ENCODE measurements at places on chromosomes 1 and 21.

DNA sequence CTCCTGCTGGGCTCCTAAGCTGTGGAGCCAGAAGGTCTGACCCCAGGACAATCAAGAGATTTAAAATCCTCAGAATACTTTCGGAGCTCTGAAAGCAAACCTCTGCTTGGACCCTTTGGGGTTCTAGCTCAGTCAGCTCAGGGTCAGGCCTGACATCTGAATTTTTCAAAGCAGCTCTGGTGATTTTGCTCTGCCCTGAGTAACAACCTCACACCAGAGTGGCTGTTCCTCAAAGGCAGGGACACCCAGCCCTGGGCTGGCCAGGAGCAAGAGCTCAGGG lies 11.9 kb downstream of the SLC1A7 start:
- DNase-seq = no peak

GRCh38 chr1:36481771-36482723 lies 666 bp downstream of the CSF3R start:
- DNase-seq = peak; percentile 12

GRCh38 chr1:19644395-19644680 lies 227 bp downstream of the NBL1 start:
- DNase-seq = no peak

- no peak for DNase-seq
Measured at GRCh38 chr1:20480243-20480944, 5.6 kb downstream of the CAMK2N1 start.

DNA sequence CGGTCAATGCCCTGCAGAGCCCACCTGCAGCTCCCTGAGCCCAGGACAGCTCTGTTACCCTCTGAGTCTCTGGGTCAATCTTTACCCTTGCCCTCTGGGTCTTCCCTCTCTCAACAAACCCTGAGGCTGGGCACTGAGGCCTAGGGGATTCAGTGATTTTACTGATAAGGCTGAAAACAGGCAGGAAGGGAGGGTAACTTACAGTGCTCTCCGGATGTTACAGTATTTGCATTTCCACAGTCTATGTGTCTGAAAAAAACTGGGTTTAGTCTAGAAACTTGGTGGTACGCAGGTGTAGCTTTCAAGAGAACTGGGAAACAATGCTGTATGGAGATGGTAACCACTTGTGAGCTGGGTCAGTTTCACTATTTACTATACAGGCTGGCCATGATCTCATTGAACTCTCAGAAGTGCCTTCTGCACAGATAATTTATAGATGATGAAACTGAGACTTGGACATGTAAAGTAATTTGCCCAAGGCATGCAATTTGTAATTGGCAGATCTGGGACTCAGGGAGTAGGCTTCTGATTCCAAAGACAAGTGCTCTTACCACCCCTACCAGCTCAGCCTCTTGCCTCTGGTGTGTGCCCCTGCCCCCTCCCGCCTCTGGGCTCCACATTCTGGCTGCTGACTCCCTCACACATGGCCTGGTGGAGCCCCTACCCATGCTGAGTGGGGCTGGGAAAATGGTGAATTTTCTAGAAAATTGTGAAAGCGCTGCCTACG lies 48.8 kb downstream of the TENT5C start:
- no peak for DNase-seq

DNA sequence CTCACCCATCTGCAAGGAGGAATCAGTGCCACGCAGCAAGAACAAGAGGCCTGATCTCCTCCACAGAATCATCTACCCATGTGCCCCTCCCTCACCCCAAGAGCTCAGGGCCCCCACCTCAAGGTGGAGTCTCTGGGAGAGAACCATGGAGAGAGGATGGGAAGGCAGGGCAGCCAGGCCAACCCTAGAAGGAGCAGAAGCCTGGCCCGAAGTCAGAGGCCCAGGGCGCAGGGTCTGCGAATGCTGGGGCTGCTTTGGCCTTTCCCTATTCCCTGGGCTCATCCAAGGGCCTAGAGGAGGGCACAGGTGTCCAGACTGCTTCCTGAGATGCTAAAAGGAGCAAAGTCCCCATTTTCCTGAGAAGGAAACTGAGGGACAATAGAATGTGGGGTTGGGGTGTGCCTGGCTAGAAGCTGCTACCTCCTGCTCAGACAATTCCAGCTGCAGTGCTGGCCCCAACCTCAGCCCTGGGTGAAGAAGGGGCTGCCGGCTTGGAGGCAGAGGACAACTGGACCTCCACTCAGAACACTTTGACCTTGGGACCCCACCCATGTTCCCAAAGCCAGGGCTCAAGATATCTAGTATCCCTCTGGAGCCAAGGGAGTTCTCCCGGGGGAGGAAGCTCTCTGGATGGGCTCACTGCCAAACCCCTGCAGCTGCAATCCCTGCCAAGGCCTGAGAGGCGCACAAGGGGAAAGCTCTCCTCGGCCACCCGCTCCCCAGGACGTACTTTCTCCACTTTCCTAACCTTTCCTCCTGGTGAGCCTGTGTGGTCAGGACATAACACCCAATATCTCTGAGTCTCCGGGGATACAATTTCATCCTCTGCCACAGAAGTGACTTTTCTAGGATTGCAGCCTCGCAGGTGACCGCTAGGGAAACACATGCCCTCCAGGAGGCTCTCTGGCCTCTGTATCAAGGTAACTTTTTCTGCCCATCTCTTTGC lies 16.6 kb upstream of the LEMD1 start:
- DNase-seq = peak; percentile 45

- no peak for DNase-seq
Measured at GRCh38 chr1:20491178-20491577, 5.2 kb upstream of the CAMK2N1 start.

GRCh38 chr1:115252585-115252984 lies 85.5 kb downstream of the NGF start:
- no peak for DNase-seq
